Renal cortex interstitium (tissue), 15 donors: ENCODE measurements at places on chromosomes 6 and 20.

GRCh38 chr20:35001596-35002362 is 46.1 kb downstream of the MYH7B start:
- no peak for DNase-seq

DNA sequence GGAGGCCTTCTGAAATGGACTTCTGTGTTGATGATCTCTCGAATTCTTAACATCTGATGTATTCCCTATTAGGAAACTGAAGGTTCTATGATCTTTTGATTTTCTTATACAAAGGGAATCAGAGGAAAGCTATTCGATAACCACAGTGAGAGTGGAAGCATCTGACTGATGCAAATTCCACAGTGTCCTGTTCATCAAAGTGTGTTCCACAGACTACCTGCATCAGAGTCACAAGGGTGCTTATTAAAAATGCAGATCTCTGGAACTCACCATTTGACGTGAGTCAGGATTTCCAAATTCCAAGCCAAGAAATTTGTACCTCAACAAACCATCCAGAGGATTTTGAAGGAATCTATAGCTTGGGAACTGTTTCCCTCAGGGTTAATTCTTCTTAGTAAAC is 4.4 kb upstream of the MEP1A start:
- DNase-seq: no peak

- no peak for DNase-seq
Measured at GRCh38 chr6:72267470-72267869, 354.4 kb upstream of the KCNQ5 start.

DNA sequence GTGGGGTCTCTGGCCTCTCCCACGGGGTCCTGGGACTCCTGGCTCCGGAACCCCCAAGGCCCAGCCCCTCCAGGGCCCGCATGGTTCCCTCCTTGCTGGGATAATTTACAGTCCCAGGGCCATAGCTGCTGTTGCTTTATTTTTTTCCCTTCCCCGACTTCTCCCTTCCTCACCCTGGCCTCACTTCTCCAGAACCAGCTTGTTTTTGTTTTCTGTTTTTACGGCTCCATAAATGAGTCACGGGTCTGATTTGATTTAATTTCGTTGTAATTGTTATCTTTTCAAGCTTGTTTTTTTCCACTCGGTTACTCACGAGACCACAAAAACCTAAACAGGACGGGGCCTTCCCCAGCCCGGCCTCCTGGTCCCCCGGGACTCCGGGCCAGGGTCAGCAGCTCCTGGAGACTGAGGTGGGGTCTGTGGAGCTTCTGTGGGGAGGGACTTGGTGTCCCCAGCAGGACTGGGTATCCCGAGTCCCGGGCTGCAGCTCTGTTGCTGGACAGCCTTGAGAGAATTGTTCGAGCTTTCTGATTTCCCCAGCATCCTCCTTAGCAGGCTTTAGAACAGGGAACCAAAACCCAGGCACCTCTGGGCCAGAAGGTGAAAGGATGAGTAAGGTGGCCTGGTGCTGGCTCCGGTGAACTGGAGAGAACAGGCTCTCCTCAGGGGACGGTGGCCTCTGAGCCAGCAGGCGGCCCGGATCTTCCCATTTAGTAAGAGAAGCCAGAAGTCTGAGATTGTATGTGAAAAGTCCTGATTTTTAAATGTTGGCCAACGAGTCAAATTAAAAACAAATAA is 94.9 kb downstream of the CEBPB start:
- DNase-seq: no peak

GRCh38 chr20:4007383-4008025 is 7.9 kb downstream of the RNF24 start:
- no peak for DNase-seq
